Large intestine (tissue), 12 donors: ENCODE measurements at places on chromosomes 6 and 20.

DNA sequence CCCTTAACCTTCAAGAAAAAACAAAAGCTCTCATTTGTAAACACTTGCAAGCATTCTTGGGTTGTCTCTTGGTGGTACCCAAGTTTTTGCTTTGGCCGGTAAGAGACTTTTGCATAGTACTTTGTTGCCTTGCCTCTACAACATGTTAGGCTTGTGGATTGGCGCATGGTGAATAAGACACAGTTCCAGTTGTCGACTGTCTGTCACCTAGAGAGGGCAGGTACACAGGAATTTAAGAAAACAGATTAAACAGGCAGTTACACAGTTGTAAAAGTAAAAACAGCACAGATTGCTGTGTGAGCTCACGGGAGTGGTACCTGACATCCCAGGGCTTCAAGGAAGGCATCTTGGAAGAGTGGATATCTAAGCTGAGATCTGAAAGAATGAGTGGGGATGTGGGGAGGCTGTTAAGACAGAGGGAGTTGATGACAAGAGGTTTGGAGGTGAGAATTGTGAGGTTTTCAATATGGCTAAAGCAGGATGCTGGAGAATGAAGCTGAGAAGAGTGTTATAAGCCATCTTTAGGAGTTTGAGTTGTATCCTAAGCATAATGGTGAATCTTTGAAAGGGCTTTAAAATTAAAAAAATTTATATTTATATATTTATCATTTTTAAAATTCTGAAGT, 19.2 kb downstream of the UTRN start:
- DNase-seq = no peak

DNA sequence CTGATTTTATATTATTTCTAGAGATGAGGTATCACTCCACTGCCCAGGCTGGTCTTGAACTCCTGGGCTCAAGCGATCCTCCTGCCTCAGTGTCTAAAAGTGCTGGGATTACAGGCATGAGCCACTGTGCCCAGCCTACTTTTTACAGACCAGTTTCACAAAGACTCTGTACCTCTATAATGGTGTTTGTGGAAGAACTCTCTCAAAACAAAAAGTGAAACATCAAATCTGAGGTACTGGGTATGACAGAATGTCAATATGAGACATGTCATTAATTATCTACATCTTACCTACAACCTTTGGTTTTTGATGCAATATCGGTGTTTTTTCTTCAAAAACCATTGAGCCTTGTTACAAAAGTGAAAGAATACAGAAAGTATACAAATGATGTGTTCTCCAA, 49.4 kb upstream of the MCM9 start:
- no peak for DNase-seq

- no peak for DNase-seq
Measured at GRCh38 chr6:45422503-45423110, 44.9 kb upstream of the SUPT3H start.

GRCh38 chr6:45314146-45314545, 14.0 kb upstream of the RUNX2 start:
- DNase-seq = no peak

- DNase-seq = no peak
Measured at GRCh38 chr6:81105998-81106397, 646.5 kb downstream of the TENT5A start.

DNA sequence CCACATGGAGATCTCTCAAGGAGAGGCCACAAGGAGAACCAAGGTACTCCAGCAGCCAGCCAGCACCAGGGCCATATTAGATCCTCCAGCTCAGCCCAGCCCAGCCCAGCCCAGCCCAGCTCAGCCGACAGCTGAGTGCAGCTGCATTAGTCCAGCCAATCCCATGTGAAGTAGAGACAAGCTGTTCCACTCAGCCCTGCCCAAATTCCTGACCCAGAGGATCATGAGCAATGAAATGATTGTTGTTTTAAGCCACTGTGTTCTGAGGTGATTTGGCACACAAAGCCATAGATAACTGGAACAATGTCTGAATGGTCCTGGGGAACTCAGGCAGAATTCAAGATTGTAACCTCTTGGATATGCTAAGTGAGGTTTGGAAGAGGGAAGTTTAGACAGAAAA, 59.5 kb upstream of the BMP2 start:
- DNase-seq = peak; percentile 68

- no peak for DNase-seq
Measured at GRCh38 chr20:55790178-55790577, 215.1 kb downstream of the CBLN4 start.

- DNase-seq = peak; percentile 51
Measured at GRCh38 chr20:57435498-57436222, 44.5 kb downstream of the RBM38 start.

GRCh38 chr20:41650231-41650948, 32.2 kb upstream of the CHD6 start:
- peak; percentile 69 for DNase-seq

- DNase-seq = no peak
Measured at GRCh38 chr6:44527181-44527580, 139.7 kb downstream of the CDC5L start.

GRCh38 chr20:62567246-62568044, 74.9 kb upstream of the SLCO4A1 start:
- DNase-seq = no peak

DNA sequence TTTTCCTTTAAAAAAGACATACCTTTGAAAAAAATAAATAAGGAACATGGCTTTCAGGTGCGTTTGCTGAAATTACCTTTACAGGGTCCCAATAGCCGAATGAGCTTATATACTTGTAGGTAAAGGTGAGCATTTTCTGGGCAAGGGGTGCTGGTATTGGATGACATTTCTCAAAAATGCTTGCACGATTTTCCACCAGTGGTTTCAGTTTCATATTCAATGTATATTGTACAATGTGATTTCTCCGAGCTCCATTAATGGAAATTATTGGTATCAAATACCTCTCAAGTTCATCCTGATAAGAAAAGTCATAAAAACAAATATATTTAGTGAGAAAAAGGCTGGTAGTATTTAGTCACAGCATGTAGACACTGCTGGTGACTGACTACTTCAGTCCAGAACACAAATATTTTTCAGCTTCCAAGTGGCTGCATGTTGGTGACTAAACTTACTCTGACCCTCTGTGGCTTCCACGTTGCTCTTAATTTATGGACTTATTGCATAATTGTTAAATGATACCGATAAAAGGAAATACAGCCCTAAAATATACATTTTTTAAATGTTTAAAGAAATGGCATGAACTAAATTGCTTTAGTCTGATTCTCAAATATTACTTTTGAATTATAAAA, 32.9 kb upstream of the ZBTB24 start:
- DNase-seq = no peak

- no peak for DNase-seq
Measured at GRCh38 chr6:42748203-42748898, 2.4 kb upstream of the TBCC start.

GRCh38 chr6:27517928-27518787, 45.3 kb upstream of the ZNF184 start:
- DNase-seq = no peak

GRCh38 chr6:108806171-108806570, 42.1 kb upstream of the ARMC2 start:
- no peak for DNase-seq

DNA sequence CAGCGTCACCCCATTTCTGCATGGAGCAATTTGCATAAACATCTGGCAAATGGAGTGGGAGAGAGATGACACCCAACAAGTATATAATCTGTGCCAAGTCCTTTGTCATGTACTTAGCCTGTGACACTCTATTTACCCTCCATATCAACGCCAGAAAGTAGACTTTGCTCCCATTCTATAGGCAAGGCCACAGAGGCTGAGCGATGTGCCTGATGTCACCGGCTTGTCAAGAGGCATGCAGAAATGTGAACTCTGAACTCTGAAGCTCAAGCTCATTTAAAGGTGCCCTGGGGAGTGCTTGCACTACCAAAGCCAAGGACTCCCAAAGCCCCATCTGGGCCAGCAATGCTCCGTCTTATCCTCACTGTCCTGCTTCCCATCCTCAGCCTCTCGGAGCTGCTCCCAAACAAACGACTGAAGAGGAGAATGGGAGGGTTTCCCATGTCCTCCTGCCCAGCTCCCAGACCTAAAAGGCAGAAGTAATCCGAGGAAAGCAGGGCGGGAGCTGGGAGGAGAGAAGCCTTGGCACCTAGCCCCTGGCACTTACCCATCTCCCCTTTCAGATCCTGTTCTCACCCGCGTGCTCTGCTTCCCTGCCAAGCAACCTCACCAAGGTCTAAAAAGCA, 9.2 kb downstream of the CPNE5 start:
- peak; percentile 81 for DNase-seq
